ENCODE measurements at places on chromosomes 5 and 9.

DNA sequence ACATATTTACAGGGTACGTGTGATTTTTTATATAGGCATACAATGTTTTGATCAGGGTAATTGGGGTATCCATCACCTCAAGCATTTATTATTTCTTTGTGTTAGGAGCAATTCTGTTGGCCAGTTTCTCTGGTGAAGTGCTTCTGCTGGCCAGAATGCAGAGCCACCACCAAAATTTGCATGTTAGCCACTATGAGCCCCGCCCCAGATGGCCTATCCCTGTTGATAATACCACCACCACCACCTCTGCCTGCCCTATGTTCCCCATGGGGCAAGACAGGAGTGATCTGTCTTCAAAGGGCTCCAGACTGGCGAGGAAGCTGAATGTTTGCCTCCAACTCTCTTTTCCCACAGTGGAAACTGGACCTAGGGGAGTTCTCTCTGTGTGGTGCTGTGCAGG lies 26.0 kb upstream of the JAK2 start:
- no peak for DNase-seq

DNA sequence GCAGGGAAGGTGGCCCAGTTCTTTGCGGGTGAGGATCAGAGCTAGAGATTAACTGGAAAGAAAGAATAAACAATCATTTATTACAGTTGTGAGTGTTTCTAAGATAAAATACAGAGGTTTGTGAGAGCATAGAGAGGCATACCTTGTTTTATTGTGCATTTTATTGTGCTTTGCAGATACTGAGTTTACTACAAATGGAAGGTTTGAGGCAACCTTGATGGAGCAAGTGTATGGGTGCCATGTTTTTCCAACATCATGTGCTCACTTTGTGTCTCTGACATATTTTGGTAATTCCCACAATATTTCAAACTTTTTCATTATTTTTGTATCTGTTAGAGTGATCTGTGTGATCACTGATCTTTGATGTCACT lies 715 bp upstream of the C5orf34 start:
- no peak for DNase-seq

DNA sequence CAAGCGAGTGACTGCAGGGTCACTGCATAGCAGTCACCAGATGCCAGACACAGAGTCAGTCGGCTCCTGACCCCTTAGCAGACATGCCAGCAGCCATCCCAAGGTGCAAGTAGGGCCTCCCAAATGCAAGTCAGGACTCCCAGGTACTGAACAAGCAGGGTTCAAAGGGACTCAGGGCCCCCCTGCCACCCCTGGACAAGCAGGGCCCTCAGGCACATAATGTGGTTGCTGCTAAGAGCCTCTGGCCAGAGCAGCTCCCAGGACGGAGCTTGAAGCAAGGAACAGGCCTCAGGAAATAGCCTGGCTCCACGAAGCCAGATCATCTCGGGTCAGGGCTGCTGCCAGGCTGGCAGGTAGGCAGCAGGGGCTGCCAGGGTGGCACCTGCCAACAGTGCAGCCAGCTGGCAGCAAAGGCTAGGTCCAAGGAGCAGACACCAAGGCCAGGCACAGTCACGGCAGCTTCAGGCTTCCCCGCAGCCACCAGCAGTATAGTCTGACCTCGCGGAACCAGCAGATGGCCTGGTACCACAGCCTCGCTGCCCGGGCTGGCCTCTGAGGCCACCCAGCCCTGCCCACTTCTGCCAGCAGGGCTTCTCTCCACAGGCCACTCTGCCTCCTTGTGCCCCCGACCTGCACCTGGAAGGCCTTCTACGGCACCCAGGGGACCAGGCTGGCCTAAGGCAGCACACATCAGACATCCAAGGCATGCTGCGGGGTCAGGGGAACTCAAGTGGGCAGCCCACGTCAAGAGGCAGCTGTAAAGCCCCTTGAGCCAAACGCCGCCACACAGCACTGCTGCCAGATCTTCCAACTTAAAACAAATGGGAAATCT lies 7.4 kb downstream of the EEIG1 start:
- DNase-seq = no peak

DNA sequence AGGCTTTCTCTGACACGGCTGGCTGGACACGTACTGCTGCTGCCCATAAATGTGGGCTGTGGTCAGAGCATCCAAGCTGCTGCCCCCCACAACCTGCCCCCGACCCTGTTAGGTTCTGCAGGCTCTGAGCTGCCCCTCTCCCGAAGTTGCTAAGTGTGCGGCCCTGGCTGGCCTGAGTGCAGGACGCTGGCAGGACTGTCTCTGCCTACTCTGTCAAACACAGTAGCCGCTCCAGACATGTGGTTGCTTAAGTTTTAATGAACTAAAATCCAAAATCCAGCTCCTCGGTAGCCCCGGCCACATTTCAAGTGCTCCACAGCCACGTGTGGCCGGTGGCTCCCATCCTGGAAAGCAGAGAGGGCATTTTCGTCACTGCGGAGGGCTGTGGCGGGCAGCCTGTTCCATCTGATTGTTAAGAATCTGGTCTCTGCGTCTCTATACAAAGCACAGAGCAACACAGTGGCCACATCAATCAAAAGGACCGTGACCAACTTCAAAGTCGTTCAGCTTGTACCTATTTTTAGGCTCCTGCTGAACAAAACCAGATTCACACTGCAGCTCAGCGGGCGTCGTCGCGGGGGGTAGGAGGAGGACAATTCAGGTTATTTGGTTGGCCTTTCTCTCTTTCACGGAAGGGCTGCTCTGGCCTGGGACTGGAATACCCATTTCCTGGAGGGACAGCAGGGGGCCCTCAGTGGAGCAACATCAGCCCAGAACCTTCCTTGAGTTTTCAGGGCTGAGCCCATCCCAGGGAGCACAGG lies 68.9 kb downstream of the PTCH1 start:
- DNase-seq = no peak

DNA sequence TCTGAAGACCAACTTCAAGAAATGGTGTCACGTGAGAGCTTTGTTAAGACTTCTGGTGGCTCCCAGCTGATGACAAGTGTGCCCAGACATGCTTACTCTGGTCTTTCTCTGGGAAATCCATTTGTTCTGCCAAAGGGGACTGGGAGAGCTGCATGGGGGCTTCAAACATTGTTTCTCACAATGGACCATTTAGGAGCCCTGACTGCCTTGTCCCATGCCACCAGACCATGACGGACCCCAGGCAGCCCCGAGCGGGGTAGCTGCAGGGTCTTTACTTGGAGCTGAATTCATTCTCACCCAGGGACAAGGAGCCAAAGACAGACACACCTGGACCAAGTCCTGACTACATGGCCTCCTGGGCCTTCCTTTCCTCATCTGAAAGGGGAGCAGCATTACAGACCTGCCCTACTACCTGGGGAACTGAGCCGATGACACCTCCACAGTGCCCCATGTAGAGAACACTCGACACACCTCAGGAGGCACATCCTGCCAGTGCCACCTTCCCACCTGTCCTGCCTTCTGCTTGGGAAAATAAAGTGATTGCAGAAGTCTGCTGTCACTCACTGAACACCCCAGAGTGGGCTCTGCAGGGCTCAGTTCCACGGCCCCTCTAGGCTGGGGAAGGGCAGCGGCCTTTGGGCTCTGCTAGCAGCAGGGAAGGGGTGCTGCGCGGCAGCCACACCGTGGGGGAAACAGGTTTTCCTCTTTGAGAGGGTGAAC lies 169.0 kb downstream of the DAB2IP start:
- no peak for DNase-seq

- no peak for DNase-seq
These were observed 147.2 kb downstream of the PRELID2 start for GRCh38 chr5:145687943-145688342.

DNA sequence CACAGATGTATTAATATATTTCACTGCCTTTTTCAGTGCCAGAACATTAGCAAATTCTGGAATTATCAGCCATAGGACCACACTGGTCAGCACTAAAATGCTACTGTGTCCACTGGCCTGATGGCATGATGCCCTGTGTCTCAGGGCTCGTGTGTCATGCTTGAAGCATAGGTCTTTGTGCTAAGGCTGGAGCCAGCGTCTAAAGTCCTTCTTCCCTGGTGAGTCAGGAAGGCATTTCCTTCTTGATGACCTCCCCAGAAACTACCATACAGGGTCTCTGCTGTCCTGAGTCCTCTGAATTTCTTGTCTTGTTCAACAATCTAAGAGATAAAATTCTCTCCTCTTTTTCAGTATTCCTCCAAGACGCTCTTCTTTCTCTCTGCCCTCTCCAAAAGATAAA lies 489.9 kb downstream of the PSAT1 start:
- DNase-seq = peak; percentile 2

DNA sequence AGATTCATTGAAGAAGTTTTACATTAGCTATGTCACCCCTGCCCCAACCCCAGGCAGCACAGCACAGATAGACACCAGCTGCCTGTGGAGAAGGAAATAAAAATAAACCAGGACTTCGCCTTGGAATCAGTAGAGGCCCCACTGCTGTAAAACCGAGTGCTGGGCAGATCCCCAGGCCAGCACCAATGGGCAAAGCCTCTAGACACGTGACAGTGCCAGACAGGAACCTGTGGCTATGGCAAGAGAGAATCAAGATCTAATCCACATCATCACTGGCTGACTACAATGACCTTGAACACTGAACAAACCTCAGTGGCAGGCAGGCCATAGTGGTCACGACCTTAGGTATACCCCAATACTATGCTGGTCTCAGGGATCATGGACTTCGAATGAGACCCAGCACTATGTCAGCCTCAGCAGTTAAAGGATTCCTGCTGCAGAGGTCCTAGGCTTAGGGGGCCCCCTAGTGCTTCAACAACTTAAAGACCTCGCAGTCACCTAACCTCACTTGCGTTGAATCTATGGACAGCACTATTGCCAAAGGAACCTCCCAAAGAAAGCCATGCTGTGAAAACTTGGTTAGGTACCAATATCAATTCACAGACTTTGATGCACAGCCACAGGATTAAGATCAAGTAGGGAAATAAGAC lies 2118.6 kb upstream of the C9orf72 start:
- peak; percentile 35 for DNase-seq

DNA sequence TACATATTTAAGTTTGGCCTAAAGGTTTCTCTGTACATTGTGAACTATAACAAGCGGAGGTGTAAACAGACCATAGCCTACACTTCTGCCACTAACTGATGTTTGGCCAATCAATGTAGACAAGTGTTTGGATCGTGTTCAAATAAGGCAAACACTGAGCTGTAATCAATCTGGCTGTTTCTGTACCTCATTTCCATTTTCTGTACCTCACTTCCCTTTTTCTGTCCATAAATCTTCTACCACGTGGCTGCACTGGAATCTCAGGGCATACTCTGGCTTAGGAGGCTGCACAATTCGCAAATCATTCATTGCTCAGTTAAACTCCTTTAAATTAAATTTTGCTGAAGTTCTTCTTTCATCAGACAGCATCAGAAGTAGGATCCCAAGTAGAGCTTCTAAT lies 140.9 kb downstream of the SLC25A46 start:
- no peak for DNase-seq

- DNase-seq = peak; percentile 73
These were observed 13.8 kb upstream of the PUM3 start for GRCh38 chr9:2857564-2858198.

GRCh38 chr5:172347496-172348052 lies 64.0 kb upstream of the UBTD2 start:
- peak; percentile 46 for DNase-seq

DNA sequence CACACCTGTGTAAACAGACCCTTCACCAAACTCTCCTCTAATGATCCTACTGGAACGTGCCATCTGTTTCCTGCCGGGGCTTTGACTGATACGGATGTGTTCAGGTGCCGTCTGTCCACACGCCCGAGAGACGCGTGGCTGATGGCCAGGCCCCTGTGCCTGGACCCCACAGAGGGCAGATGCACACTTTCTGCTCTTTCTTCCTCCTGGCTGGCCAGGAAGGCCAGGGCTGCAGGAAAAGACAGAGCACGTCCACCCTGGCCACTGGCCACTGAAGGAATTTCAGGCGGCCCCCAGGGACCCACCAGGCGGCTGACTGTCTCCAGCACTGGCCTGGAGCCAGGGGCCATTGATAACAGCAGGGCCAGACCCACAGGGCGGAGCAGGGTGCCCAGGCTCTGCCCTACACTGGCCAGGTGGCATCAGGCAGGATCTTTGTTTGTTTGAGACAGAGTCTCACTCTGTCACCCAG lies 3.6 kb upstream of the ENG start:
- DNase-seq = no peak

- peak; percentile 67 for DNase-seq
These were observed 1.3 kb downstream of the SH3RF2 start for GRCh38 chr5:145937432-145938250.

GRCh38 chr5:1661311-1661710 lies 137.6 kb upstream of the LPCAT1 start:
- DNase-seq = no peak

GRCh38 chr5:61330341-61330844 lies 1.7 kb upstream of the ZSWIM6 start:
- DNase-seq = peak; percentile 70

DNA sequence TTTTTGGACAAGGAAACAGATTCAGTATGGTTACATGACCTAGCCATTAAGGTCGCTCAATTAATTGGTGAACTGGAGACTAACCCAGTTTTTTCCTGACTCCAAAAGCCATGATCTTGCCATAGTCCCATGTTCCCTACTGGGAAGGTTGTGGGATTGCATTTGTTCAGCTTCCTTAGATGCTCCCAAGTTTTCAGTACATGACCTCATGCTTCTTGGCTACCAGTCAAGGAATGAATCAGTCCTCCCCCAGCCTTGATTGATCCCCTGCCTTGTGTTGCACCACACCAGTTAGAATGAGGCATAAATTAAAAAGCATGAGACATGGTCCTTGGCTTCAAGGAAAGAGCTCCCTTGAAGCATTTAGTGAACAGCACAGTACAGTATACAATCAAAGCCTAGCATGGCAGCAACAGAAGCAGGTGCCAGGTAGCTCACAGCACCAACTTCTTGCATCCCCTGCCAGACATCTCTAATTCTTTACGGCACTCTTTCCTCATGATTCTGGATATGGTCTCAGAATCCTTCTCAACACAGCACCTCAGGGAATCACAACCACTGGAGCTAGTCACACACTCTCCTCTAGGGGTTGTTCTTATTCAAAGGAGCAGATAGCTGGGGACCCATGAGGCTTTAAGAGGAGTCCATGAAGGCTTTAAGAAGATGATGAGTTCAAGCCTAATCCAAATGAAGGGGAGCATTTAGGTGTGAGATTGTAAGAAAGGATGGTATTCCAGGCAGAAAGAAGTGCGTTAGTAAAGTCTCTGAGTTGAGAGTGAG lies 295.5 kb upstream of the CLINT1 start:
- peak; percentile 88 for DNase-seq

- DNase-seq = peak; percentile 38
These were observed 215.6 kb downstream of the ACTL7B start for GRCh38 chr9:108640230-108640629.

DNA sequence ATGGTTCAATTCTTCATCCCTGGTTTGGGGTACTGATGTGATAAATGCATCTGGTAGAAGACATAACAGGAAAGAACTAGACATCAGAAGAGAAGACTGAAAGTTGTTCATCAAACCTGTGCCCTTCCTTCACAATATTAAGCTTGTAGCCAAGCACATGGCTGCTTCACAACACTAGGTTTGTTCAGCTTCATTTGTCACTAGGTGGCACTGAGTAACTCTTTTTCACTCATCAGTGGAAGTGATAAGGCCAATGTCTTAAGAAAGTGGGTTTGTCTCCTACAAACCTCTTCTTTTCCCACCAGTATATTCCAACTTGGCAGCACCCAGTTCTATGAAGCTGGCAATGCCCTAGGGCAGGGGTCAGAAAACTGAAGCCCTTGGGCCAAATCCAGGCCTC lies 26.9 kb downstream of the ZNF484 start:
- DNase-seq = no peak
